Substantia nigra (tissue), 51 donors: ENCODE measurements at places on chromosomes 3 and 15.

GRCh38 chr15:36779744-36780408, 200.4 kb downstream of the CDIN1 start:
- no peak for DNase-seq

DNA sequence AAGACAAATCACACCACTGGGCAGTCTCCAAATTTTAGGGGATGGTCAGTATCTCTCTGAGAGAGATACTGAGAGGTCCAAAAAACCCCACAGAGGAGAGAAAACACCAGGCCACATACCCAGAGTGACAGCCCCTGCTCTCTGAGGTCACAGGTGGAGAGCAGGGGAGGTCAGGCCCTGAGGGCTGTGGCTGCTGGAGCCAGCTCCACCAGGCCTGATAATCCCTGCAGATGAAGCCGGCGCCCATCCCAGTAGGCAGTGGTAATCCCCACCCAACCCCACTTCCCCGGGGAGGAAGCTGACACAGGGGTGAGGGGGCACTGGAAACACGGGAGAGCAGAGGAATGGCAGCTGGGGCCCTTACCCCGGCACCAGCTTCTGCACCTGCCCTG, 31.2 kb upstream of the SRP14 start:
- DNase-seq, result no peak

- DNase-seq, result no peak
Observed at GRCh38 chr3:153621953-153622352, 459.9 kb downstream of the RAP2B start.

DNA sequence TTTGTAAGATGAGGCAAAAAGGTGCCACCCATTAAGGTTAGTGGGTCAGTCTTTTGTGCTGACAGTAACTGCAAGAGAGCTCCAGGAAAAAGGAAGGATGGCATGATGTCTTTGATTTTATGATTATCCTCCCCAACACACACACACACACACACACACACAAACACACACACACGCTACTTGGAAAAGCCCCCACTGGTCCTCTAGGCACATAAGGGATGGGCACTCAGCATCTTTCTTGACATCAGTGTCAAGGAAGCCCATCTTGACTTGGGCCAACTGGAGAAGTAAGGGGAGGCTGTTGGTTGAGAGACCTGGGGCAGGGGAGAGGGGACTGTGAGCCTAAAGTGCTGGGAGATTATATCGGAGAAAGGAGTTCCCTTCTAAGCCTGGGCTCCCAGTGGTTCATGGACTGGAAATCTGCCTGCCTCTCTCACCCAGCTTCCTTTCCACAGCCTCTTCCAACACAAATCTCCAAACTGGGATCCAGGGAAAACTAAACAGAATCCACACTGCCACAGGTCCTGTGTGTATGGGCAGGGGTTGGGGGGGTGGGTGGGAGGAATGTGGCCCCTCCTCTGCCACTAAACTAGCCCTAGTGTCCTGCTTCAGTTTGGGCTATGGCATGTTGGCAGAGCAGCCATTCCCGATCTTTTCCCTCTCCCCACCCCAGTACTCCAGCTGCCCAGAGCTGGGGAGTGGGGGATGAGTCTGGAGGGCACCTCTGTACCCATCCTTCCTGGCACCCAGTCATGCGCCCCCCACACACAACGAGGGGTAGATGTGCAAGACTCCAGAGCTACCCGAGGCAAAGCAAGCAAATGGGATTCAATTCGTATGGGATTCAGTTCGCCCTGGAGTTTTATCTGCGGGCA, 1.6 kb downstream of the AMOTL2 start:
- DNase-seq, result no peak

GRCh38 chr3:31421314-31422048, 111.2 kb upstream of the STT3B start:
- DNase-seq, result no peak

GRCh38 chr3:71956716-71957115, 171.8 kb upstream of the PROK2 start:
- DNase-seq, result no peak

- no peak for DNase-seq
Observed at GRCh38 chr15:45314960-45315359, 62.9 kb downstream of the SLC28A2 start.

GRCh38 chr3:24272875-24273274, 221.8 kb downstream of the THRB start:
- DNase-seq, result no peak

DNA sequence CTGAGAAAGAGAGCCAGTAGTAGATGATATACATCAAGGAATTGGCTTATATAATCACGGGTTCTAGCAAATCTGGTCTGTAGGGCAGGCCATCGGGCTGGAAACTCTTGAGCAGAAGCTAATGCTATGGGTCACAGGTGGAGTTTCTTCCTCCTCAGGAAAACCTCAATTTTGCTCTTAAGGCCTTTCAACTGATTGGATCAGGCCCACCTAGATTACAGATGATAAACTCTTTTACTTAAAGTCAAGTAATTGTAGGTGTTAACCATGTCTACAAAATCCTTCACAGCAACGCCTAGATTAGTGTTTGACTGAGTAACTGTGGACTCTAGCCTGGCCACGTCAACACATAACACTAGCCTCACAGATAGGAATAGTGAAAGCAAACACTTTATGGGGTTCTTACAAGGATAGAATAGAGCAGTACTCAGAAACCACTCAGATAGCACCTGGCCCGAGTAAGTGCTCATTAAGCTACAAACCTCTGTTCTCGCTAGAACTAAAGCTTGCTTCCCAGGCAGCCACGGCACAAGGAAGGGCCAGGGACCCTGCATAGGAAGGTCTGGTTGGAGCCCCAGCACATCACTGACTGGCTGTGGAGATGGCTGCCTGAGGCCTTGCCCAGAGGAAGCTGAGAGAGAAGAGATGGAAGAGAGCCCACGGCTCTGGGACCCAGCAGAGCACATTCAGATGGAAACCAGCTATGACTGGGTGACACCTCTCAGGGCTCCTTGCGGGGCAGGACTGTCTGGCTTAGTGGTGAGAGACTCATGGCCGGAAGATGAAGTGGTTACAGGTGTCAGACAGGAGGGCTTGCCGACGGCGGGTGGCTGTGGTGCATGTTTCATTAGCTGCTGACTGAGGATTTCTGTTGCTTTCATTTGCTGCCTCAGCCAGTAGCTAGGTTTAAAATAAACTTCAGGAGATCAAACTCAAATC, 202.5 kb upstream of the TLE3 start:
- no peak for DNase-seq

GRCh38 chr15:62360332-62361097, 195.4 kb upstream of the C2CD4B start:
- DNase-seq, result no peak

GRCh38 chr3:113828600-113828999, 10.0 kb upstream of the GRAMD1C start:
- DNase-seq, result no peak

DNA sequence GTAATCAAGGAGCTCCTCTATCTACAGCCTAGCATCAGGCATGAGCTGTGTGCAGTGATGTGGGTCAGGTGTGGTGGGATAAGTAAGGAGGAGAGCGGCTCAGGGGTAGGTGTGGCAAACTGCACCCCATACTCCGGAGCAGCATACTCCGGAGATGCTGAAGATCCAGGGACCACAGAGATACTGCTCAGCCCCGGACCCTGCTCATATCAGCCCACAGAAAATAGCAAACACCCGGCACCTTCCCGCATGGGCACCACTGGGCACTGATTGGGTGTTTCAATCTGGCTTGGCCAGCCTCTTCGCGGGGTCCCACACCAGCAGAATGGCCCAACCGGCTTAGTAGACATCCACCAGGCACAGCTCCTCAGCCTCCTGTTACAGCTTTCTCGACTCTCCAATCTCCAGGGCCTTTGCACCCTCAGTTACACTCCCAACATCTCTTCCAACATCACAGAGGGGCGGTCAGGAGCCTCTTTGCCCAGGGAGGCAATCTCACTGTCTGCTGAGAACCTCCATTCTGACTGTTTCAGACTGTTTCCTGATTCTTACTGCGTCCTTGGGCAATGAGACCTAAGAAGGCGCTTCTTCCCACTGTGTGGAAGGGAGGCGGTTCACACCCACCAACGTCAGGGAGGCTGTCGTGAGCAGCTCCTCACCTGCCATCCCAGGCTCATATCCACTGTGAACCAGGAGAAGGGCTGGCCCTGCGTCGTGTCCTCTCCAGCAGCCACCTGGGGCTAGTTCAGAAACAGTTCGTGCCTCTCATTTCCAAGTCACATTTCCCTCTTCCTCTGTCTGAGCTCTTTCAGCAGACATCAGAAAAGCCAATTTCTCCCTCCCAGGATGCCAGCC, 59.8 kb downstream of the CAPN7 start:
- no peak for DNase-seq

DNA sequence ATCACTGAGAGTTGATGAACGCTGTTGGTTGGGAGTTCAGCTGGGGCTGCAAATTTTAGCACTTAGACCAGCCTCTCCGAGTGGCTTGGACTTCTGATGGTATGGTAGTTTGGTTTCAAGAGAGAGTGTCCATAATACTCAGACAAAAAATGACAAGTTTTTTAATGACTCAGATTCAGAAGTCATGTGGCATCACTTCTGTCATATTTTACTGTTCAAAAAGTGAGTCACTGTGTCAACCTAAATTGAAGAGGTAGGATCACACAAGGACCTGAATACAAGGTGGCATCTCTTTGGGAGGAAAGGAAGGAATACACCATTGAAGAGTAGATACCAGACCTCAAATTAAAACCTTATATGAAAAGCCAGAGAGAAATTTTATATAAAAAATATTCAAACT, 99.1 kb upstream of the CHMP2B start:
- no peak for DNase-seq

GRCh38 chr3:157534725-157535161, 31.5 kb upstream of the VEPH1 start:
- DNase-seq, result no peak

DNA sequence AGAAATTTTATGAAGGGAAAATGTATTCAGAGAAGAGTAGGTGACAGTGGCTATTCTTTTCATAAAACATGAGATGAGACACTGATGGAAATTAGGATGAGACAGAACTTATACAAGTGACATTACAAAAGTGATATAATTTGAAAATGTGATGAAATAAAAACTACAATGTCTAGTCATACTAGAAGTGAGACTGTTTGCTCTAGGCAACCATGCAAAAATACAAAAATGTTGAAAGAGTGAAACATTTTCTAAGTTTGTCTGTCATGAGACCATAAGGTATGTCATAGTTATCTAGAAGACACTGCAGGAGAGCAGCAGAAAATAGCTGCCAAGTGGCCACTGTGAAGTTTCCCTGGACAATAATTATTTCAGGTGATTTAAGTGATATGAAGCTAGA, 459.5 kb downstream of the DIPK2A start:
- DNase-seq, result no peak

- no peak for DNase-seq
Observed at GRCh38 chr3:18143258-18143780, 281.8 kb downstream of the SATB1 start.

- no peak for DNase-seq
Observed at GRCh38 chr3:128323206-128324081, 143.2 kb downstream of the DNAJB8 start.

GRCh38 chr3:11706604-11707003, 62.9 kb upstream of the VGLL4 start:
- DNase-seq, result no peak

DNA sequence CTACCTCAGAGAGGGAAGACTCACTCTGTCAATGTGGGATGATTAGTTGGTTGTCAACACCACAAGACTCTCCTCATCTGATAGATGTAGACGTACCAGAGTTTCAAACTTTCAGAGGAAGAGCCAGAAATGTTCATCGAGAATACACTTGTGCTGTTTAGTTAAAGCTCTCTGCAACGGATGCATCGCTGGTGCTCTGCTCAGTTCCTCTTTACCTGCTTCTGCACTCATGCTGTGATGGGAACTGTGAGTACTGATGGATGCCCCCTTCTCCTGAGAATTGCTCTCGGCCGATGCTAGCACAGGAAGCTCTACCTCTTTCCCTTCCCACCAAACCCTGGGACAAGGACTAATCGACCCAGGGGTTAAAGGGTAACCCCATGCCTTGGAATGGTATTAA, 51.8 kb upstream of the CCDC54 start:
- DNase-seq, result no peak

DNA sequence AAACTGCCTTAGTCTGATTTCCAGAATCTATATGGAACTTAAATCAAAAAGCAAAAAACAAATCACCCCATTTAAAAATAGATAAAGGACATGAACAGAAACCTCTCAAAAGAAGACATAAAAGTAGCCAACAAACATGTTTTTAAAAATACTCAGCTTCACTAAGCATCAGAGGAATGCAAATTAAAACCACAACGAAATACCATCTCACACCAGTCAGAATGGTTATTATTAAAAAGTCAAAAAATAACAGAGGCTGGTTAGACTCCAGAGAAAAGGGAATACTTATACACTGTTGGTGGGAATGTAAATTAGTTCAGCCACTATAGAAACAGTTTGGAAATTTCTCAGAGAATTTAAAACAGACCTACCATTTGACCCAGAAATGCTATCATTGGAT, 367.9 kb downstream of the ZIC4 start:
- DNase-seq, result no peak

DNA sequence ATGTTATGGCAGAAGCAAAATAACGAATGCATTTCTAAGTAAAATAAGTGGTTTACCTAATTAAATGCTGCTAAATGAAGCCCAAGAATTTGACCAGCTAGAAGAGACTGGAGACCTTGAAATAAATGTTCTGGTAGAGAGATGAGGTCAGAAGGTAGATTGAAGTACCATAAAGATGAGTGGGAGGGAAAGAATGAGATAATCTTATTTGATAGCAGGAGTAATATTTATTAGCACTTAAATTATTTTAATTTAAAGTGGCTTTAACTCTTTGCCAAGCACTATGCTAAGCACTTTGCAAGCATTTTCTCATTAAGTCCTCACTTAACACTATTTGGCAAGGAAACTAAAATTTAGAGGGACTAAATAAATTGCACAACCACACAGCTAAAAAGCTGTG, 314.9 kb upstream of the CCDC54 start:
- no peak for DNase-seq

DNA sequence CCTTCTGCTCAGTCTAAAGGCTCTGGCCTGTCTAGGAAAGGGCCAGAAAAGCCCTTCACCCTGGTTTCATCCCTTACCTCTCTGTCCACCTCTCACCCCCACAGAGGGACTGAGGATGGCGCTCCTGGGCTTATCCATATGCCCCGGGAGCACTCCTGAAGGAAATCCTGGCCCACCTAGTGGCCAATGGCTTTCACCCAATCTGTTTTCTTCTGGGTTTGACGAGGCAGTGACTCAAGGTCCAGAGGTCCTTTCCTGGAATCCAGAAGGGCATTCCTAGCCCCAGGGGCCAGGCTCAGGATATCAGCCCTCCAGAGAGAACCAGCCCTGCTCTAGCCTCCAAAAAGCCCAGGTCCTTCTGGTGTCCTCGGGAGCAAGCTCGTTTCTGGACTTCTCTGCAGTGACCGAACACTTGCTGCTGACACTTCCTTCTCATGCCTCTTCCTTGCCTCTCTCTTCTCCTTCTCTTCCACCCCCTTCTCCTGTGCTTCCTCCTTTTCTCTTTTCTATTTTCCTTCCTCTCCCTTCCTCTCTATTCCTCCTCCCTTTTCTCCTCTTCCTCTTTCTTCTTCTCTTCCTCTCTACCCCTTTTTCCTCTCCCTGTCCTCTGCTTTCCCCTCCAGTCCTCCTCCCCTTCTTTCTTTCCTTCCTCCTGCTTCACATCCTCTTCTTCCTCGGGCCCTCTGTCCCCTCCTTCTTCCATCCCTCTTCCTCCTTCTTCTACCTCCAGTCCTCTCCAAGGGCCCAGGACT, 59.6 kb downstream of the RHCG start:
- no peak for DNase-seq

- DNase-seq, result no peak
Observed at GRCh38 chr15:37860896-37861295, 73.5 kb upstream of the TMCO5A start.
